AG04450 (cell line): ENCODE measurements at places on chromosomes 2 and 18. TPM values are rescaled to one million over a fixed set of nuclear protein-coding genes. Genes with fewer than 3 reads are reported as not detected.

The ACMSD gene
- polyA plus RNA-seq: not detected in 2 replicates

GRCh38 chr18:61334951-61335683 is 1.9 kb downstream of the CDH20 start:
- DNase-seq: no peak

DNA sequence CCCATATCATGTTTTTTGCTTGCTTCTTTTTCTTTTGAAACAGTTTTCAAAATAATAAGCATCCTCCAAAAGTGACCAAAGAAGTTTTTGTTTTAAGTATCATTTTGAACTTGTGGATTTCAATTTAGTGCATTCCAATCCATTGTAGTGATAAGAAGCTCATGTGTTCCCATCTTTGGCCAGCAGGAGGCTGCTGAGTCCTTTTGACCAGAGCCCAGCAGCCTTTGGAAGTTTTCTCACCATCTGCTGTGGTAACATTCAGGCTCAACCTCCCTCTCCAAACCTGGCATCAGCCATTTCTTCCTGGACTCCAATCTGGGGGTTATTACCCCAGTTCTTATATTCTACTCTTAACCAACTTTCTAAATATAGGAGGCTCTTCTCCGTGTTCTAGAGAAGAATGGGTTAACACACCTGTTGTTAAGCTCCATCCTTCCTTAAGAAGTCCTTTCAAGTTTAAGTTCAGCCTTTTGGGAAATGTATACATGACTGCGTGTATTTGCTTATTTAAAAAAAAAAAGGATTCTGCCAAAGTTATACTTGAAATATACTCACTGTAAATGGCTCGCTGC is 39.0 kb upstream of the MAL start:
- peak; percentile 38 for DNase-seq

GRCh38 chr2:16073471-16073870 is 133.1 kb downstream of the MYCN start:
- DNase-seq: no peak

GRCh38 chr2:43001787-43002468 is 209.5 kb upstream of the HAAO start:
- no peak for DNase-seq

- no peak for DNase-seq
These were observed 5.6 kb downstream of the ATP5MC3 start for GRCh38 chr2:175175896-175176295.

DNA sequence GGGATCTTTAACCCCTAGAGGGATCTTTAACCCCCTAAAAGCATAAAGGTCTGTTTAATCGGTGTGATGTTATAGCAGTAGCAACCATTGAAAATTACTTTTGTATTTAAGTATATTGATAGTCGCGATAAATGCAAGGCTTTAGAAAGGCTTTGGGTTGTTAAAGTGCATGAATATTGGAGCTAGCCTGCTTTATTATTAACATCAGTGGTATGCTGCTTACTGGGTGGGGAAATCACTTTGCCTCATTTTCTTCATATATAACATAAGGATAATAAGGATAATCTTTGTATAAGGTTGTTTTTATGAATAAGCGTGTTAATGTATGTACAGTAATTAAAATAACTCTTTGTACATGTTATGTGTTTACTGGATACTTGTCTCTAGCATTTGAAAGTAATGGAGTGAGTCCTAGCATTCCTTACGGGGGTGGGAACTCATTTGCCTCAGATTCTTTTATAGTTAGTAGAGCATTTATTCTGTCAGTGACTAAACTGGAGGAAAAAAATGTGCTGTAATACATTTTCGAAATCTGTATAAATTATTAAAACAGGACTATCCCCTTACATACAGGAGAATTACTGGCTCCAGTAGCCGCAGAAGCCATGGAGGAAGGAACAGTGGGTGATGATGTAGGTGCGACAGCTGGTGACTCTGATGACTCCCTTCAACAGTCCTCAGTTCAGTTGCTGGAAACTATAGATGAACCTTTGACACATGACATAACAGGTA is 122.2 kb downstream of the BIRC6 start:
- no peak for DNase-seq

DNA sequence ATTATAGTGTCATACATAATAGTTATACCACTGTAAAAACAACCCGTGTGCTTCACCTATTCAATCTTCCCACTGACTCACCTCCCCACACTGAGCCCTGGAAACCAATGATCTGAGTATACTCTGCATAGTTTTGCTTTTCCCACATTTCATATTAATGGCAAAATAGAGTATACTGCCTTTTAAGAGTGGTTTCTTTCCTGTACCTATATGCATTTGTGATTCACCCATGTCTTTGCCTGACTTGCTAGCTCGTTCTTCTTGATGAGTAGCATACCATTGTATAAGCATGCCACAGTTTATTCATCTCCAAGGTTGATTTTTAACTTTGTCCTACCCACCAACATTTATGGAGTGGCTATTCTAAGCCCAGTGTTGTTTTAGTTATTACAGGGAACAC is 686.4 kb downstream of the PLCL1 start:
- DNase-seq: no peak
